Fibroblast of lung (primary cell): ENCODE measurements at places on chromosomes 7 and 10.

DNA sequence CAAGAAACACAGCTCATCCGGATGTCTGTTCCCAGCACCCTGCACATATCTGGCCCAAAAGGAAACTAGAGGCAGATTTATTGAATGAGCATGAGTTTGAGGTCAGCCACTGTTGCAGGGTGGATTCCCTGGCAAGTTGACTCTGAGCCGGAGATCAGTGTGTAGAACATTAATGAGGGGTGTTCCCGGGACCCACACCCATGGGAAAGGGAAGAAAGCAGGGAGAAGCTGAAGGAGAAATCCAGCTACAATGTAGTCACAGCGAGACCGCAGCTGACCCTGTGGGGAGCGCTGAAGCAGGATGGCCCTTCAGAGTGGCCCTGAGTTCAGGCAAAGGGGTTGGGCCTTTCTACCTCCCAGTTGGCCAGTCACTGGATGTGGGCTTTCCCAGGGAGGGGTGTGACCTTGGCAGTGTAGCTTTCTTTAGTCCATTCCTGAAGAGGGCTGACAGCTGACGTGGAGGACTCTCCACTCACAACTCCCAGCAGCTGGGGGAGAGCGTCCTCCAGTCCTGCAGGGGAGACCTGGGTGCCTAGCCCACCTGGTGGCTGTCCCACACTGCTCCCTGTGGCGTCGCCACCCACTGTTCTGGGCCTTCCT, 324.2 kb upstream of the ZMIZ1 start:
- no peak for DNase-seq

- DNase-seq = no peak
Measured at GRCh38 chr10:32036922-32037321, 19.3 kb downstream of the KIF5B start.

DNA sequence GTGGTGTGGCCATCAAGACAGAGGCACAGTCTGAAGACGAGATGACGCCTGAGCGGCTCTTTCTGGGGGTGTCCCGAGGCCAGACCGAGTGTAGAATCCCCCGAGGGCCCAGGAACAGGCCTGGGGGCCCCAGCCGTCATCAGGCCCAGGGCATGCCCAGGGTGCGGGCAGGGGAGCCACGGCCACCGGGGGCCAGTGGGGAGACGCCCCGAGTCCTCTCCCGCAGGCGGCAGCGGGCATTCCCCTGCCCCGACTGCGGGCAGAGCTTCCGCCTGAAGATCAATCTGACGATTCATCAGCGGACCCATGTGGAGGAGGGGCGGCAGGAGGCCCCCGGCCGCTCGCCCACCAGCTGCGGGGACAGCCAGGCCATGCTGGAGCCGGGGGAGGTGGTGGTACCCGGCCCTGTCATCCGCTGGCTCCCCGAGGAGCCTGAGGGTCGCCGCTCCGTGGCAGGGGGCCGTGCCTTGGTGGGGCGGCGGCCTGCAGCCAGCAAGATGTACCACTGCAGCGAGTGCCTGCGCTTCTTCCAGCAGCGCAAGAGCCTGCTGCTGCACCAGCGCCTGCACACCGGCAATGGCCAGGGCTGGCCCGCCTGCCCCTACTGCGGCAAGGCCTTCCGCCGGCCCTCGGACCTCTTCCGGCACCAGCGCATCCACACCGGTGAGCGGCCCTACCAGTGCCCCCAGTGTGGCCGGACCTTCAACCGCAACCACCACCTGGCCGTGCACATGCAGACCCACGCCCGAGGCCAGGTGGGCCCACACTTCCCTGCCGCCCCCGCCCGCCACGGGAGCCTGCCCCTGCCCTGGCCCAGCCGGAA, 19.7 kb downstream of the ZNF783 start:
- no peak for DNase-seq

DNA sequence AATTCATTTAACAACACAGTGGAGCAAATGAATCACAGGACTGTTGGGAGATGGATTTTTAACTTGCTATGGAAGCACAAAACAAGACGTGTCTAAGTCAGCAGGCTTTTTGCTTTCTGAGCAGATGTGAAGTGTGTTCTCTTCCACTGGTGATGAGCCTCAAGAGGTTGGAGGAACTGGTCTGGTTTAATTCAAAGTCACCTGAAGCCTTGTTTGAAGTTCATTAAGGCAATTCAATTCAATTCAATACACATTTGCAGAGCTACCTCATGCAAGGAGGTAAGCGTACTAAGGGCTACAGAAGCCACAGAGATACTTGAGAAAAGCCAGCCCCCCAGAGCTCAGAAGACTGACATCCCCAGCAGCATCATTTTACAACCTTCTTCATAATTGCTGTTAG, 68.4 kb upstream of the PALS2 start:
- no peak for DNase-seq

- DNase-seq = peak; percentile 62
Measured at GRCh38 chr7:120857588-120858573, at the start of gene TSPAN12. TSPAN12 (minus strand) TSS chr7:120858144; CDS start chr7:120856763, 1,381 bp downstream.

DNA sequence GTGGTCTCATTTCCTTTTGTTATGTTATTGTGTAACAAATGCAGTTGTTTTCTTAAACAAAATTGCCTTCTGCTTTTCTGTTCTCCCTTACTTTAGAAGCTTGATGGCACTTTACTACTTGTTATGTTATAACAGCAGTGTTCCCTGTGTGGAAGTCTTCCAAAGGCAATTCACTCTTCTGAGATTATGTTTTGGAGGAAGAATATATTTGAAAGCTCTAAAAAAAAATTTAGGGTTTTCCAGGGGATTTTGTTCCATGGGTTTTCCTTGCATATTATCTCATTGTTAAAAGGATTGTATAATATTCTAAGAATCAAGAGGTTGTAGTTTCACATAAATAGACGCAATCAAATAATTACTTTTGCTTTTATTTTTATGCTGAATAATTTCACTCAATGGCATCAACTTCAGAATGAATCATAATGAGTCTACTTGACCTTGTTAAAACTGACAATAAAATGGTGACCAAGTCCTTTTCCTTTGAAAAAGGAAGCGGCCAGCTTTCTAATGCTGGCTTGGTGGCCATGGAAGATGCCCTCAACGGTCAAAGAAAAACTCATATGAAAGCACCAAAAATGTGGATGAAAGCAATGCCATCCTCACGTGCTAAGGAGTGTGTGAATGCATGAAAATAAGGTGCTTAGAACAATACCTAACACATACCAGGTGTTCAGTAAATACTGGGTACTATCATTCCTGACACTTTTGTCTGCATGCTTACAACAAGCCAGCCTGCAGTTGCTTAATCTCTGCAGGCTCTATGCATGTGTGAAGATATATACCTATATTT, 92.4 kb upstream of the KLF6 start:
- DNase-seq = no peak

GRCh38 chr7:35487841-35488240, 207.1 kb downstream of the HERPUD2 start:
- DNase-seq = no peak

DNA sequence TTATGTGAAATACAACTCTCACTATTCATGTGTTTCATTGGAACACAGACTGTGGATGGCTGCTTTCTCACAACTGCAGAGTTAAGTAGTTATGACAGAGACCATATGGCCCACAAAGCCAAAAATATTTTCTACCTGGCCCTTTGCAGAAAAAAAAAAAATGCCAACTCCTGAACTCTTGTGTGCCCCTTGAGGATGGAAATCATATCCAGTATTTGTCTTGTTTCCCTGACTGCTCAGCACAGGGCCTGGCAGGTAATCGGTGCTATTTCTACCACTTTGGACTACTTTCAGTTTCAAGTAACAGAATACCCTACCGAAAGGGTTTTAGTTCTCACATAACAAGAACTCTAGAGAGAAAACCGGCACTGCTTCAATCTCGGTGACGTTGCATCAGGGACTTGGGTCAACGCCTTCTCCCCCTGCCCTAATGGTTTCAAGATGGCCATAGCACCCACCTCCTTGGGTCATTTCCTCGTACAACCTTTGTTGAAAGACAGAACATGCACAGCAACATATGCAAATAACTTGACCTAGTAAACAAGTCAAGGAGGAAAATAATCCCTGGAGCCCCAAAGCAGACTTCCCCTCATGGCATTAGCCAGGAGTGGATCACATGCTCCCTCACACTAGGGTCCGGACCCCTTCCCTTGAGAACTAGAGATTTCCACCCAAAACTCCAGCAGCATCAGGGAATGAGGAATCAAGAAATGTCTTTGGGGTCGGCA, 11.8 kb upstream of the GPNMB start:
- DNase-seq = no peak

- peak; percentile 29 for DNase-seq
Measured at GRCh38 chr10:43292755-43293676, 26.2 kb upstream of the RASGEF1A start.
